ENCODE measurements at places on chromosomes 2 and 18.

DNA sequence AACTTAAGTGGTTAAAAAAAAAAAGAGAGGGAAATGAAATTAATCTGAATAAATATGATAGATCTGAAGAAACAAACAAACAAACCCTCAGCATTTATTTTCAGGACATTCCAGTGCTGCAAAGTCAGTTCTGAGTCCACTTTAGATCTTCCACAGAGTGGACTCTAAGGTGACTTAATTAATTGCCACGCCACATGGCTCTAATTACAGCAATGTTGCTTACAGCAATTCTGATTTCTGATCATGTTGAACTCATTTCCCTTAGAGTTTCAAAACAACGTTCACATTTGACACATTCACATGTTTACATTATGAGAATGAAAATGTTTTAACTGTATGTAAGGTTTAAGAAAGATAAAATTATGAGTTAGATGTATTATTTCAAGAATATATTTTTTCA lies 38.6 kb upstream of the RASGRP3 start:
- no peak for DNase-seq

DNA sequence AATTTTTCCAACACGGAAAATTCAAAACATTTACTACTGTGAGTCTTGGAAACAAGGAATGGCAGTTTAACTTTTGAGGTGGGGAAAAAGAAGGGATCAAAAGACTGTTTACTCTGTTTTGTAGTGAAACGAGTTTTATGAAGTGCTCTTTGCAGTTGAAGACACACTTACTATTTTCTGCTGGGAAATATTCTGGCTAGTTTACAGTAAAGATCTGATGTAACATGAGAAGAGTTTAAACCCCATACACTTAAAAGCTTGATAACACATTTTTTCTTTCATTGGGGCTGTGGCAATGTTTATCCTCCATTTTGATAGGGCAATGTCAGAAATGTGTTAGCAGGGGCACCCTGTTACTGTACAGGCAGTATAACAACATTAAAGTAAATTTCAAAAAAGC lies 124.9 kb upstream of the SMAD7 start:
- no peak for DNase-seq

DNA sequence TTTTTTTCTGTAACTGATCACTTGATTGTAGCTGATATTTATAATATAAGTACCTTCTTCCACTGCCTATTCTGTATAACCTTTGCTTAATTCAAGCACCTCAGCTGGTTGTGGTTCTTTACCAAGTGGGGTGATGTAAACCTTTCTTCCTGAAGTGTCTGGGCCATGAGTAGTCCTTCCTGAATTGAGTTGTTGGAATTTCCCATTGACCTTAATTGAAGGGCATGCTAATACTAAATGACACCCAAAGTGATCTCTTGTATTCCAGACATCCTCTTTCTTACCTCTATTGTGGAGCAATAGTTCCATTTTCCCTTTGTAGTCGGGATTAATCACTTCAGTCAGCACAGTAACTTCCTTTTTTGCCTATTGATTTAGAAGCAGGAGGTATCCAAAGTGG lies 1496.8 kb upstream of the CELF4 start:
- no peak for DNase-seq

DNA sequence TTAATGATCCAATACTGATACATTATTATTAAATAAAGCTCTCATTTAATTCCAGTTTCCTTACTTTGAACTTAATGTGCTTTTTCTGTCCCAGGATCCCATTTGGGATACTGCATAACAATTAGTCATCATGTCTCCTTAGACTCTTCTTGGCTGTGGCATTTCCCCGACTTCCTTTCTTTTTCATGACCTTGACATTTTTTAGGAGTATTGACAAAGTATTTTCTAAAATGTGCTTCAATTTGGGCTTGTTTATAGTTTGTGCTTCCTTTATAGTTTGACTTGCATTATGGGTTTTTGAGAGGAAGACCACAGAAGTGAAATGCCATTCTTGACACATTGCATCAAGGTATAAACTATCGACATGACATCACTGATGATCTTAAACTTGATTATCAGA lies 46.1 kb upstream of the KIF5C start:
- DNase-seq = no peak

DNA sequence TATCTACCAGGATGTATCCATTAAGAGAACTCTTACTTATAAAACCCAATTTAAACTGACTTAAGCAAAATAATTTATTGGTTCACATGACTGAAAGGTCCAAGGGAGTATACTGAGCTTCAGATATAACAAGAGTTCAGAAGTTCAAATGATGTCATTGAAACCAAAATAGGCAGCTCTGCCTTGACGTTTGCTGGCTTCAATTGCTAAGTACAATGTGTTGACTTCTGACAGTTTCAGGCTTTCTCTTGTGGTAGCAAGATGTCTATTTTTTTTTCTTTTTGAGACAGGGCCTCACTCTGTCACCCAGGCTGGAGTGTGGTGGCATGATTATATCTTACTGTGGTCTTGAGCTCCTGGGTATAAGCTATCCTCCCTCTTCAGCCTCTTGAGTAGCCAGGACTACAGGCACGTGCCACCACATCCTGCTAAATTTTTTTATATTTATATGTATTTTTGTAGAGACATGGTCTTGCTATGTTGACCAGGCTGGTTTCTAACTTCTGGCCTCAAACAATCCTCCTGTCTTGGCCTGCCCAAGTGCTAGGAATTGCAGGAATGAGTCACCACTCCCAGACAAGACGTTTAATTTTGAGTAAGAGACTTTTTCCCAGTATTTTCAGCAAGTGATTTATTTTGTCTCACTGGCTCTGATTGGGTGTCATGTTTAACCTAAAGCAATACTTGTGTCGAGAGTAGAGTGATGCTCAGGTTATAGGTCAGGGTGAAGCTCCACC lies 184.8 kb downstream of the NR4A2 start:
- no peak for DNase-seq

GRCh38 chr18:21571772-21572171 lies 28.7 kb downstream of the ESCO1 start:
- DNase-seq = no peak

DNA sequence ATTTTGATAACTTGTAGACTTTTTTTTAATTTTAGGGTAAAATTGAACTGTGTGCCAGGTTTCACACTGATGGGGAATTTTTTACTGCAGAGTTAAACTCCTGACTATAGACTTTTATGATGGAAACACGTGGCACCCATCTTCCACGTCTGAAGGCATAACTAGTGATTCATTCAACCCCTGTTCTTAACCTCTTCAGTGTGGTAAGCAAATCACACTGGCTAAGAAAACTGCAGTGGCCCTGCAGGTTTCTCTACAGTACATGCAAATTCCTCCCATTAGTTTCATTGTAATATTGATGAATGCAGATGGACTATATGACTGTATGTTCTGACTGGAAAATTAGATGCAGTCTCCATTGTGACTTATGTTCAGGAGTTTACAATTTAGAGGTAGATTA lies 47.2 kb downstream of the SMAD4 start:
- no peak for DNase-seq

DNA sequence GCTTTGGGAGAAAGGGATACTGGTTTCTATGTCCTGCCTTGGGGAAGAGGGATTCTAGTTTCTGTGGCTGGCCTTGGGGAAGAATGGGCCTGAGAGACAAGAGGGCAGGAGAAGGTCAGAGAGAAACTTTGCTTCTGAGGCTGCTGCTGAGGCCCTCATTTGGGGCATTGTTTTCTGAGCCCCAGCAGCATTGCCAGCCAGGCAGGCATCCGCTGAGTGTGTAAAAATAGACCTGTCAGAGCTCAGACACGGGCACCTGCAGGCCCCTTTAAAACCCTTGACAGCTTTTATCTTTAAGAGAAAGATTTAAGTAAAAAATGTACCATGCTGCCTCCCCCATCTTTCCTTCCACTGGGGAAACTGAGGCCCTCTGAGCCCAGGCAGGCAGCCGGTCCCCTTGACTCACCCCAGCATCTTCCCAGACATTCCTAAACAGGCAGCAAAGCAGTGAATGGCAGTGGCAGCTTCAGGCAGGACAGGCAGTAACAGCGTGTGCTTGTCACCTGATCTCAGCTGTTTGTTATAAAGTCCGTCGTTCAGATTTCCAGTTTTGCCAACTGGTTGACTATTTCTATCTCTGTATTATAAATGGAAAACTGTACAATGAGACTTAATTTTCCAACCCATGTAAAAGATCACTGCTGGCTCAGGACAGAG lies 27.6 kb downstream of the MLPH start:
- no peak for DNase-seq

GRCh38 chr2:223467196-223467595 lies 135.0 kb downstream of the SCG2 start:
- no peak for DNase-seq

DNA sequence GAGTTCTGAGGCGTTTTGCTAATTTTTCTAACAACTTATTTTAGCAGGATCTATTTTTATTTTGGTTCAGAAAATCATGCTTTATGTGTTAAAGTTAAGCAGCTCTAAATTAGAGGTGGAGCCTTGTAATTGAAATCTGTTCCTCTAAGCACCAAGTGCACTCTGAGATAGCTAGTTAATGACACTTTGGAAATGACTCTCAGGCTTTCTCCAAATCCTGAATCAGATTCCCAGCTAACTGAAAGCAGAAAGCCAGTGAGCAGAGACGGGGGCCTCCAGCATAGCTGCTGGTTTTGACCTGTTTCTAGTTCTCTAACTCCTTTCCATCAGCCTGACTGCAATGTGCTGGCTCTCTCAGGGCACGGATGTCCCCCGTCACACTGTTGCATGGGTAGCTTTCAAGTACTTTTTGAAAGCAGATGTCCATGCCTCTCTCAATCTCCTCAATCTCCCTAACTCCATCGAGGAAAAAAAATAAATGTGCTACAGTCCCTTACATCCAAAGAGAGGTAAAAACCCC lies 326.5 kb downstream of the SATB2 start:
- DNase-seq = no peak

GRCh38 chr2:168469281-168469988 lies 13.4 kb downstream of the CERS6 start:
- no peak for DNase-seq

DNA sequence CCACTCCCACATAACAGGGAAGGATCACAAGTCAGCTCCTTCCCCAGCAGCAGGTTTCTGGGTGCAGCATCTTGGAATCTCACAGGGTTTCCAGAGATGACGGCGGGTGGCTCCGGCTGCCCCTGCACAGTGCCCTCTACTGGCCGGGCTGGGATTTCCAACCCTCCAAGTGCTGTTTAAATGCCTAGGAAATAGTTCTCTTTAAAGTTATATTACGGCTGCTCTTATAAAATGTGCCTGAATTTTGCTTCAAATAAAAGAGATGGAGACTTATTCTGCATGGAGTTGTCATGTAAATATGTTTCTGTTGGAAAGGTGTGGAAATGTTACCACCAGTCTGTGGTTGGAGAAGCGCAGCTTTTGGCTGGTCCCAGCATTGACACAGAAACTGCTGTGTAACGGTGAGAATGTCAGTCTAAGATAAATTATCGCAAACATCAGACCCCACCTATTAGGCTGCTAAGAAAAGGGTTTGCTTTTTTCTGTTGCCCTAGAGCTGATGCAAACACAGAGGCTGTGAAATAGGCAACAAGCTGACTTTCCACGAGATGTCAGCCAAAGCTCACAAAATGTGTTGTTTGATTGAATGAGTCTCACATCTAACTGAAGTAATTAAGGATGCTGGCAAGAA lies 3.3 kb upstream of the HJURP start:
- no peak for DNase-seq

DNA sequence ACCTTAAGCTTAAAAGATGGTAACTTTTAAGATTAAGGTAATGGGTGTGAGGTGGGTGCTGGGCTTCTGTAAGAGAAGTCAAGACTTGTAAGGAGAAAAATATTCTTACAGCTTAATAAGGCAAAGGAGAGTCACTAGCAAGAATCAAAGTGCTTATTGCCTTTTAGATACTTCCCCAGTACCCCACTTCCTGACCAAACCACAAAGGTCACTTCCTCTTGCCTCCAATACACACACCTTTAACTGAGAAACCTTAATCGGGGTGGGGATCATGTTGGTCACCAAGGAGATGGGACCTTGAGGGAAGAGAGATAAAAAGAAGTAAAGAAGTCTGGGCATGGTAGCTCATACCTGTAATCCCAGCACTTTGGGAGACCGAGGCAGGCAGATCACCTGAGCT lies 10.6 kb upstream of the ATG16L1 start:
- no peak for DNase-seq

DNA sequence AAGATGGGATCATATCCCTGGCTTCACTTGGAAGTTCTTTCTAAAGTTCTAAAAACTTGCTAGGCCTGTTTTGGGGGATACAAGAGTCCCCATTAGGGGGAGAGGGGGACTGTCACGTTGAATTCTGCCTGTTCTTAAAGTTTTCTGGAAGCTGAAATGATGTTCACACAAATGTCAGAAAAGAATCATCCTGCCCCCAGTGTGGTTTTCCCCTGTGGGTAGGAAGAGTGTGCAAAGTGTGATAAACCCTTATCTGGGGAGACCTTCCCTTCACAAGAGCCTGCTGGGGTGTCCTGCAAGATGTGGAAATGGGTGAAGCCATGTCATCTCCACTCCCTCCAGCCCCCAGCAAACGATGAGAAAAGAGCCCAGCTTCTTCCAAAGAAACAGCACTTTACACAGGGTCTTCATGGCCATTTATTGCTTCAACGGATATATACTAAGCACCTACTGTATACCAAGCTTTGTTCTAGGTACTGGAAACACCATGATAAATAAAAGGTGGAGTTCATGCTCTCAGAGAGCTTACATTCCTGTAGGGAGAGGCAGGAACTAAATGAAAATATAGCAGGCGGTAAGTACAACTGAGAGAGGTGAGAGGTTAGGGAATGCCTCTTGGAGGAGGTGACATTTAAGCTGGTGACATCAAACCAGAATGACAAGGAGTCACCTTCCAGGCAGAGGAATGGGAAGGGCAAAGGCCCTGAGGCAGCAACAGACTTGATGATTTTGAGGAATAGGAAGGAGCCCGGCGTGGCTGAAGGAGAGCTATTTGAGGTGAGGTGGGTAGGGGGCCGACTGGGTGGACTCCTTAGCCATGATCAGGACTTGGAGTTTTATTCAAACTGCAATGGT lies 1.6 kb downstream of the MFSD2B start:
- DNase-seq = no peak

GRCh38 chr2:112776113-112776512 lies 8.2 kb downstream of the IL1A start:
- no peak for DNase-seq

DNA sequence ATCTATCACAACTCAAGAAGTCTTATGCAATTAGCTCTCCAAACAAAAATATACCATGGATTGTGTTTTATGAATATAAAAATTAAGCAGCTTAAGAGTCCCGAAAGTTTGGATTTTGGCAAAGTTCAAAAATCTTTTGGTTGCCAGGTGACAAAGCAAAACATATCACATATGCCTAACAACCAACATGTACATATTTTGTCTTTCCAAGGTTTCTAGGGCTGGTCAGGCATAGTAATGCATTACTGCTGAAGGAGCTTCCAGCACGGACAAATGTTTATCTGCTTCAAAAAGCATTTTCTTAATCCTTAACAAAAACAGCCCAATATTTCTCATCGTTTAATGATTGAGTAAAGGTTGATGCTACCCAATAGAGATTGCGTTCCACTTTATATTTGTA lies 1327.1 kb upstream of the ZEB2 start:
- no peak for DNase-seq

DNA sequence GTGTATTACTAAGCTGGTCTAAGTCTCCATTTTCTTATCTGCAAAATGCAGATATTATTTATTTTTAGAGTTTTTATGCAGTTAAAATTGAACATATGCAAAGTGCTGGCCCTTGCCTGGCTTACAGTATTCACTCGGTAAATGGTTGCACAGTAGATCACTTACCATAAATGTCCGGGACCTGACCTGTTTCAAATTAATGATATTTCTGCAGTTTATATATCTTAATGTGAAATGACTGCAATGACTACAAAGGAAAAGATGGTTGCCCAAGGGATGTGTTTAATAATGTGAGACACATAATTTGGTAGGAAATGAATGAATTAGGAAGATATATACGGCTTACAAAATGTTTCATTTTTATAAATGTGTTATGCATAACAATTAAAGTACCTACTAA lies 37.1 kb downstream of the LRRC30 start:
- DNase-seq = no peak
